ENCODE measurements at places on chromosomes 5 and 9.

DNA sequence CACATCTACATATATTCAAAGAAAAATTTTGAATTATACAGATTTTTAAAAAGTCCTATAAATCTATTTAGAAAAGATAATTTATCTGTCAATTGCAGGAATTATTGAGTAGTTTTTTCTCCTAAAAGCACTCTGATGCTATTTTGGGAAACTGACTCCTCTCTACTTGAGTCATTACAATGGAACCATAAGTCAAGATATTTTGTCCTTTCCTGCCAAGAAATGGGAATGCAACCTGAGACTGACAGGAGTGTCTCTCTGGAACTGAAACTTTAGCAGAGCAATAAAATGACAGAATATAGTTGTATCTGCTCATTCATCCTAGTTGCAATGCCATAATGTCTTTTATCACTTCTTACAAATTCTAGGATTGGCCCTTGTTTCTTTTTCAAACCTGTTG is 48.6 kb downstream of the CARTPT start:
- no peak for DNase-seq

- no peak for DNase-seq
These were observed 508.6 kb downstream of the TAF11L14 start for GRCh38 chr5:18142831-18143230.

GRCh38 chr5:431711-432050 is 11.3 kb upstream of the EXOC3 start:
- no peak for DNase-seq

DNA sequence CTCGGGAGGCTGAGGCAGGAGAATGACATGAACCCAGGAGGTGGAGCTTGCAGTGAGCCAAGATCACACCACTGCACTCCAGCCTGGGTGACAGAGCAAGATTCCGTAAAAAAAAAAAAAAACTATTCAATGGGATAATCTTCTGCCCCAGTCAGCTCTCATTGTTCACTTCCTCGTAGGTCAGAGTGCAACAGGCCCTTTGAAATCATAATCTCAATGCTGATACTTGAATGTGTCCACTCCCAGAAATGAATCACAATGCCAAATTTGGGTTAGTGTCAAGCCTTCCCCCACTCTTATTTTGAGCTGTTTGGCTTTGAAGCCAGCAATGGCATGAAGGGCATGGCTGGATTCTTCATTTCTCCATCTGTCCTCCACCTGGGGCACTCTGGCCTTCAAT is 610.3 kb upstream of the KLF4 start:
- DNase-seq = no peak

DNA sequence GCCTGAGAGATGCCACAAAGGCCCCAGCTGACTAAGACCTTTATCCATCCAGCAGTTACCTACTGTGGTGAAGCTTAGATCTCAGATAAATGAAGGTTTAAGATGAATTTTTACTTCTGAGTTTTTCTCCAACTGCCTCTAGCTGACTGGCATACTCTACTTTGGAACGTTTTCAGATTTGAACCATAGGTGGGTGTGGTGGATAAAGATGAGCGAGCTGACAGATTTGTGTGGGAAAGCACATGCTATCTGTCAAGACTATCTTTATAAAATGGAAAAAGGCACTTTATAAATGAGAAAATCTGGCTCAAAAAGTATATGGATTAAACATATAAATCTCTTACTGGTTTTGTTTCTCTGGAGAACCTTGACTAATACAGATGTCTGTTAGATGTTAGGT is 160.8 kb downstream of the MCTP1 start:
- no peak for DNase-seq

GRCh38 chr5:14325369-14325768 is 182.2 kb downstream of the TRIO start:
- no peak for DNase-seq

- DNase-seq = no peak
These were observed 143.2 kb upstream of the ANKH start for GRCh38 chr5:15014809-15015208.

DNA sequence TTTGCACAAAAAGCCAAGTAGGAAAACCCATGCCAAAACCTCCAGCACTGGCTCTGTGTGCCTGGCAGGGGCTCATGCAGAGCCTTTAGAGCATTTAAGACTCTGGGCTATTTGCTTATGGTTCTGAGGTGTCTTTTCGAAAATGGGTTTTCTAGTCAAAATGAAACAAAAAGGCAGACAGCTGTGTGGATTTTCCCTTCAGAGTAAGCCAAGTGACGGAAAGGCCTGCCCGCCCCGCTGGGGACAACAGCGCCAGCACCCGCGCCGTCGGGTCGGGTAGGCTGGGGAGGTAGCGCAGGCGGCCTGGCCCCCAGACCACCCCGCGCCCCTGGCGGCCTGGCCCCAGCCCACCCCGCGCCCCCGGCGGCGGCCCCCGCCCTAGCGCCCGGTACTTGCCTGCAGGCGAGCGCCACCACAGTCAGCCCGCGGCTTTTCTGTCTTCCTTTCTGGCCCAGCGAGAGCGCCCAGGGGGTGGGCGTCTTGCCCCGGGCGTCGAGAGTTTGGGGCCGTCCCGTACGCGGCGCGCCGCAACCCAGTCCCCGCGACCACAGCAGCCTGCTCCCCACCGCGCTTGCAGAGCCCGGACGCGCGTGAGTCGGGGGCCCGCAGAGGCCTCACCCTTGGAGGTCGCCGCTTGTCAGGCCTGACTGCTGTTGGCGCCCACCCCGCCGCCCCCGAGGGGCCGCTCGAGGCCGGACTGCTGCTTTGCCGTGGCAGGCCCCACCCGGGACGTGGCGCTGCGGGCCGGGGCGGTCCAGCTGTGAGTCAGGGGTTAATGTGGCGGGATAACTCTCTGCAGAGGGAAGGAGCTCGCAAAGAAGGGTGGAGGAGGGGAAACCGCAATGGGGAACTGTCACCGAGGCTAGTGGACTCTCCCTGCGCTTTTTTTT is at the start of gene TICAM2:
TSS of gene TICAM2 (minus strand) at position 779 of the 890 bp plus-strand sequence. CDS start 21,223 bp downstream, outside the sequence.
- DNase-seq = no peak

DNA sequence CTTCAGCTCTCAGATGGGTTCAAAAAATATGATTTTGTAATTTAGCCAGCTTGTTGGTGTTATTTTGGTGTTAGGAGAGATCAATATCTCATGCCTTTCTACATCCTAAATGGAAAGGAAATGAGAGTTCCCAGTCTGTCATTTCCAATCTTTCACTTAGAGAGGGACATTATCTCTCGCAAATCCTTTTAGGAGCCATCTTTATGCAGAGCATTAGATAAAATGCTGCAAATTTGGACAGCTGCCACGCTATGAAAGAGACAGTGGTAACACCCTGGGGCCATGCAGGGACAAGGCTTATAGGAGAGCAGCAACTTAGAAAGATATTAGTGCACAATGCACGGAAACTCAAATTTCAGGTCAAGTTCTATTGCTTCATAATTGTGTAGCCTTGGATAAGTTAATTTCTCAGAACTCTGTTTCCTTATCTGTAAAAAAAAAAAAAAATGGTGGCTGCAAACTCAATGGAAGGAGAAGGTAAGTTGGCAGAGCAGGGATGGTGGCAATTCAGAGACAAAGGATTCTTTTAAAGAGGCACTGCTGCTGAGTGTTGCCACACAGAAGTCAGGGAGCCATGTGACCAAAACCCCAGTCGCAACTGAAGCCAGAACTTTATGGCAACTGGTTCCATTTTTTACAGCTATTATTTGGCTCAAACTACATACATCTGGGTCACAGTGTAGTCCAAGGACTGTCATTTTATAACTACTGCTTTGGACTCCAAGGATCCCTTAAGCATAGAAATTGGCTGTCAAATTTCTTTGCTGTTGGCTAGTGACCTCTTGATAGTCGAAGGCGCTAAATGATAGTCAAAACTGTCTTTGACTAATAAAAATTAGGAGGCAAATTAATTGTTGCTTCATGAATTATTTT is 210.2 kb downstream of the FRMD3 start:
- DNase-seq = no peak

- no peak for DNase-seq
These were observed 38.9 kb upstream of the NMUR2 start for GRCh38 chr5:152443935-152444334.

DNA sequence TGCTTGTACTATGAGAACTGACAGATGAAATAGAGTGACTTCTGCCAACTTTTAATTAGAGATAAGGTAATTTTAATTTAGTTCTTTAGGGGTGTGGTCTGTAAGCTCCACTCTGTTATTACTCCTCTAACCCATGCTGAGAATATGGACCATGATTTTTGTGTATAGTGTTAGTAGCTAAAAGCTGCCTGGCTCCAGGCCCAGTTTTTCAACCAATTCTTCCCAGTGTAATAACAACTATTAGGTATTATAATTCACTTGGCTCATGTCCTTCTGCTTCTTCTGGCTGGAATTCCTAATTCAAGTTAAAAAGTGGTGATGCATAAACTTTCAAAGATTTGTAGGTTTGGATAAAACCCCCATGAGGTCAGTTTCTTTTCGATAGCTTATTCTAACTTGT is 216.3 kb downstream of the ISL1 start:
- no peak for DNase-seq

DNA sequence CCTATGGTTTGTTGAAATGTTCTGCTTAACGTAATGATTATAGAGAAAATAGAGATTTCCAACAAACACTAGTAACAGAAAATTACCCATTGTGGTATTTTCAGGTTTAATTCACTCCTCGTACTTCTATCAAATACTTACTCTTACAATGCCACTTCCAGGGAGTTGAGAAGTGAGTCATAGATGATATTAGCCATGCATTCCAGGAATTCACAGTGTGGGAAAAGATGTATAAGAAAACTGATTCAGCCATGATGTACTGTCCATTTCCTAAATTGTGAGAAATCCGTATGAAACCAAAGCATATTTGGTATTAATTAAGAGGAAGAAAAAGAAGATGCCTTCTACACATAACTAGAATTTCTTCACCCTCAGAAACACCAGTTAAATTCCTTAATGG is 1854.6 kb upstream of the WWC1 start:
- DNase-seq = no peak

DNA sequence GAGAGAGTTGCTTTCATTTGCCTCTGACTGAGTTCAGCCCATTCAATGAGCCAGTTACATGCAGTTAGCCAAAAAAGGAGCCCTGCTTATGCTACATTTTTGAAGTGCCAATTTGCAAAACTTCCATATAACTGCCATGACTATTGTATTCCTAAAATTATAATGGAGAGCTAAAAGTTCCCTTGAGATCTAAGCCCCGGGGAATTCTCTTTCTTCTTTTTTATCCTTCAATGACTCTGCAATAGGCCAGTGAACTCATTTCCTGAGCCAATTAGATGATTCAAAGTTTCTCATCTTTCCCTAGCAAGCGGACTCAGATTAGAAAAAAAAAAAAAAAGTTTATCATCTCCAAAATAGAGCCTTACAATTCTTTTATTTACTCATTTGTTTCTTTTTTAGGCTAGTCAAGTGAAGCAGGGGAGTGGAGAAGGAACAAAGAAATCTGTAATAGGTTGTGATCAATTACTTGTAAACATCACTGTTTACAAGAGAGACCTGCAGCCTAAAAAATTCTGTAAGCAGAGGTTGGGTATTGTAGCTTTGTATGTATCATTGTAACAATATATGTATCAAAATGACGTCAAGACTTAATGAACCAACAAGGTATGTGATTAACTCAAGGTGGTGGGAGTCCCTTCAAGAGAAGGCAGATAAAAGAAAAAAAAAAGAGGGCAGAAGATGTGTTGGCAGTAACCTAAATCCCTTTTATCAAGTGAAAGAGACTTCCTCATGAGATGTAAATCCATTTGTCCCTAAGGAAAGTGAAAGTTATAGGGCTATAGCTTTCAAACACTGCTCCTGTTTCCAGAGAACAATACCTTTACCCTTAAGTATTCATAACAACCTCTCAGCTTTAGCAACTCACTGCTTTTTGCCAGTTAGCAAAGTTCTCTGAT is 48.7 kb upstream of the HOMER1 start:
- DNase-seq = no peak

DNA sequence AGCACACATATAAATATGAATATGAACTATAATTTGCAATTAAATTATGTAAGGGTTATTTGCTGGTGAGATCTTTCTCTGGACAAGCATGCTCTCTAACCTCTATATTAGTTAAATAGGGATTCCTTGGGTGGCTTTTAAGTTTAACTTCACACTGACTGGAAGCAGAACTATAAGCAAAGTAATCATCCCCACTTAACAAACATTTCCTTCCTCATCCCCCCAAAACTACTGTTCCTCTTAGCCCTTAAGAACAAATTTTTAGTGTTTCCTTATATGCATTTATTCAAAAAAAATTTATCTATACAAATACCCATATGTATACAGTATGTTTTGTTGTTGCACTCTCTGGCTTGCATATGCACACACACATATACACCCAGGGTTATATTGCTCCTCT is 512.1 kb upstream of the MEF2C start:
- no peak for DNase-seq

DNA sequence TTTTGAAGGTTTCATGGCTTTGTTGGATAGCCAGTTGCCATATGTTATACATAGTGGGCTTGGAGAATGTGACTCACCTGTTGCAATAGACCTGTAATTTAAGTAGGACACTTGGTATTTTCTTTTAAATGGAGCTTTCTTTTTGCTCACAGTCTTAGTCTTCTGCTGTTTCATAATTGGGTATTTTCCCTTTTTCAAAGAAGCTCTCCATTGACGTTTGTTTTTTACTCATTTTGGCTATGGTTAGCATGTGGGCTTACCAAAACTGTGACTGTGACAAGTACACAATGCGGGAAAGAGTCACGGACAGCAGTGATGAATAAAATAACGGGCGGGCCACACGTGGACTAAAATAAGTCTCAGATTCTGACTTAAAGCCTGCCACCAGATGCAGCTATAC is 23.2 kb upstream of the RNF20 start:
- DNase-seq = no peak

- no peak for DNase-seq
These were observed 19.6 kb downstream of the ADAMTSL1 start for GRCh38 chr9:18493451-18493993.

DNA sequence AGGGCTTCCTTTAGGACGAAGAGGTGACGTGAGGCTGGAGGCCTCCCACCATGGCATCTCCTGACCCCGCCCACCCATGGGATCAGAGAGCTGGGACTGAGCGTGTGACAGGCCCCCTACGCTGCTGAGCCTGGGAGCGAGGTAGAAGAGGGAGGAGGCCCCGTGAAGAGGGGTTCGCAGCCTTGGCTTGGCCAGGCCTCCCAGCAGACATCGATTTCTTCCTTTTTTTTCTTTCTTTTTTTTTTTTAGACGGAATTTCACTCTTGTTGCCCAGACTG is 39.5 kb downstream of the PTGES start:
- DNase-seq = no peak

GRCh38 chr5:143037071-143037470 is 266.9 kb downstream of the ARHGAP26 start:
- no peak for DNase-seq

GRCh38 chr5:180201051-180201987 is 7.7 kb downstream of the RASGEF1C start:
- DNase-seq = peak; percentile 94

All from D721Med (cell line).